ENCODE measurements at places on chromosomes 11 and 22.
A peak's percentile ranks its signal among the peaks of the same experiment; 100 is the strongest.

- peak; percentile 64 for DNase-seq
Measured at GRCh38 chr22:37283393-37283937, 1.2 kb downstream of the CYTH4 start.

DNA sequence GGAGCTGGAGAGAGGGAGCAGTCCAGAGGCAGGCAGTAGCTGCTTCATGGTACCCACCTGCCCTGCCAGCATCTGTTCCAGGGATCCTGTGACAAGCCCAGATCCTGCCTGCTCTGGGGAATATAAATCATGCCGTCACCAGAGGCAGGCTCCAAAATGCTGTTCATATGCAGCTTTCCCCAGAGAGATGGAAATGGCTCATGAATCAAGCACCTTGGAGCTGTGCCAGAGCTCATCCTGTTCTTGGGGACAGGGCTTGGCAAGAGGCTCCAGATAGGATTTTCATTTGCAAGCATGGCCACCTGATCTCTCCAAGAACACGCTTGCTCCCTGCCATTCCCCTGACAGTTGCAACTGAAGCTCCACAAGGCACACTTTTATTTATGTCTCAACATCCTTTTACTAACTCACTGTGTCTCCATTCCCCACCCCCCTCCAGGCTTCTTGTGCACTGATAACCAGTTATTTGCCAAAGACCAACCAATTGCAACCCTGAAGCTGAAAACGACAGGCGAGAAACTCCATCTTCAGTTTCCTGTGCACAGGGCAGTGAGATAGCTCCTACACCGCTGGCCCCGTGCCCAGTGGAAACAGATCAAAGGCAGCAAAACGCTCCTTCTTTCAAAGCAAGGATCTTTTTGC lies 115.8 kb upstream of the PITPNB start:
- DNase-seq, result no peak

- DNase-seq, result no peak
Measured at GRCh38 chr22:48151641-48152040, 1389.2 kb downstream of the TBC1D22A start.

DNA sequence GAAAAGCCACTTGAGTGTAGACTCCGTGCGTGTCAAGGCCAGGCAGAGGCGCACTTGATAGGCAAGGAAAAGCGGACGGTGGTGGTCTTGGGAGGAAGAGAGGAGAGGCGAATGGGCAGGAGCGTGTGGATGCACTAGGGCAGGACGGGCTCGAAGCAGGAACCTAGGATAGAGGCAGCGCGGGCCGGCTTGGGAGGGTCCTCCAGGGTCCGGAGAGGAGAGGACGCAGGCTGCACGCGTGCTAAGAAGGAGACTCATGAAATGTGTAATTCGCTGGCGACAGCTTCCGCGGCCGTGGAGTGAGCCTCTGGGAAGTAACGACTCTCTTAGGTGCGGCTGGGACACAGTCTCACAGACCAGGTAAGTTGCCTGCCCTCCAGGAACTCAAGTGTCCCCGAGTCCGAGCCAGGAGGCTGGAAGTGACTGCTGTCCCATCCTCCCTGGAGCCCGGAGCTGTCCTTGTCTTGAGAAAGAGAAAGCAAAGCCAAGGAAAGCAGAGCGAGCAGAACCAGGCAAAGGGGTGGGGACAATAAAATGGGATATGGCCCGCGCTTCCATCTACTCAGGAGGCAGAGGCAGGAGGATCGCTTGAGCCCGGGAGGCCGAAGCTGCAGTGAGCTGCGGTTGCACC lies 874 bp upstream of the IL17RA start:
- no peak for DNase-seq

DNA sequence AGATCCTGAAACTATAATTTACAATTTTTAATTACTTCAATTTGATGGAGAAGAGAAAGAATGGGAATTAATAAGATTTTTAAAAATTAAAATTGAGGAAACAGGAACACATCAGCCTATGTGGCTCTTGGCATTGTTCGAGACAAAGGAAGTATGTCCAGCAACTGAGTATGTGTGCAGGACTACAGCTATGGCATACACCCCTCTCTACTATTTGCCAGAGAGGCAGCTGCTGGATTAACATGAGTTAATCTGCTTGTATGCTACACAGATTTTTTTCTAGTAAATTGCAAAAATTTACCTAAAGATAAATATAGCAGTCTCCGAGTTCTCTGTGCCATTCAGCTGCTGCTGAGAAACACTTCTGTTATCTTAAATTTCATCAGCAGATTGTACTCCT lies 70.6 kb downstream of the PHF21A start:
- no peak for DNase-seq

GRCh38 chr22:17981497-17981896 lies 42.9 kb downstream of the MICAL3 start:
- no peak for DNase-seq

- DNase-seq, result no peak
Measured at GRCh38 chr11:12279672-12280108, 97.7 kb upstream of the PARVA start.

DNA sequence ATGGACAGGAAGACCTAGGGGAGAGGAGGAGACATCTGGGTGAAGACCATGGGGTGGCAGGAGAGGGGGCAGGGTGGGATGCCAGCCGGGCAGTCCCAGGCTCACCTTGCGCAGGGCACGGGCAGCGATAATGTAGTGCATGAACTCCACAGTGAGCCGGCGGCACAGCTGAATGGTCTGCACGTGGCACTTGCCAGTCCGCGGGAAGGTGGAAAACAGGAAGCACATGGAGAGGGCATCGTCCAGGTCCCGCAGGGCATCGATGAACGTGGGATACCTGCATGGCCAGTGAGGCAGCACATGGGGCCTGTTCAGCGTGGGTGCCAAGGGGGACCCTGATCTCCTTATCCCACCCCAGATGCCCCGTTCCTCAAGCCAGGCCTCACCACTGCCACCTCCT lies 7.3 kb downstream of the PES1 start:
- no peak for DNase-seq

DNA sequence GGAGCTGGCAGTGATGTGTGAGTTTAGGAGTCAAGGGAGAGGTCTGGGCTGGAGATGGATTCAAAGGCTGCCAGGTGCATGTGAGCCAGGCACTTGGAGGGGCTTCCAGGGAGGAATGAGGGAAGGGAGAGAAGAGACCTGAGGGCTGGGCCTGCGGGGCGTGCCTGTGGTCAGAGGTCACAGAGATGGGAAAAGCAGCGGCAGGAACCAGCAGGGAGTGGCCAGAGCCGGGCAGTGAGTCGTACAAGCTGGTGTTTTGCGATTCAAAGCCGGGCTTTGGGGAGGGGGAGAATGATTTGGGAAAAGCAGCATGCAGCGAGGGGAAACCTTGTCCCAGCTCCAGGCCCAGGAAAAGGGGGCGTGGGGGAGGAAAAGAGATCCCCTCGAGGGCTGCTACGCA lies 96.9 kb upstream of the RTL6 start:
- DNase-seq, result no peak

- DNase-seq, result peak; percentile 70
Measured at GRCh38 chr11:121464352-121464946, 11.7 kb upstream of the SORL1-AS1 start.

GRCh38 chr22:27443306-27443705 lies 358.2 kb downstream of the MN1 start:
- no peak for DNase-seq

- DNase-seq, result no peak
Measured at GRCh38 chr11:132330515-132330914, 960.1 kb downstream of the NTM start.

GRCh38 chr22:17303441-17303839 lies 65.8 kb upstream of the CECR2 start:
- DNase-seq, result no peak

- no peak for DNase-seq
Measured at GRCh38 chr11:1574238-1574932, 2.3 kb upstream of the DUSP8 start.

- no peak for DNase-seq
Measured at GRCh38 chr11:35157814-35158700, 19.1 kb downstream of the CD44 start.

GRCh38 chr11:129291546-129291945 lies 84.1 kb upstream of the BARX2 start:
- no peak for DNase-seq

GRCh38 chr11:111334532-111335502 lies 36.5 kb downstream of the POU2AF3 start:
- DNase-seq, result no peak

GRCh38 chr11:72642884-72643522 lies 31.2 kb downstream of the PDE2A start:
- DNase-seq, result no peak

DNA sequence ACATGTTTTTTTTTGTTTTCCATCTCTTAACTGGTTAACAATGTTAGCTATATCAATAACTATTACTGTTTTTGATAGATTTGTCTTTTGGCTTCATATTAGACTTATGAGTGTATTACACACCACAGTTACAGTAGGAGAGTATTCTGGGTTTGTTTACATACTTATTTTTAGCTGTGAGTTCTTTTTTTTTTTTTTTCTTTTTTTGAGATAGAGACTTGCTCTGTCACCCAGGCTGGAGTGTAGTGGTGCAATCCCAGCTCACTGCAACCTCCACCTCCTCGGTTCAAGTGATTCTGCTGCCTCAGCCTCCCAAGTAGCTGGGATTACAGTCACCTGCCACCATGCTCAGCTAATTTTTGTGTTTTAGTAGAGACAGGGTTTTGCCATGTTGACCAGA lies 28.0 kb downstream of the CNTF start:
- no peak for DNase-seq

GRCh38 chr11:6022956-6023355 lies 7.6 kb downstream of the OR56A1 start:
- DNase-seq, result no peak

GRCh38 chr11:128346804-128347203 lies 240.6 kb downstream of the ETS1 start:
- DNase-seq, result no peak

- DNase-seq, result no peak
Measured at GRCh38 chr11:122199661-122200060, 83.6 kb upstream of the BLID start.

- no peak for DNase-seq
Measured at GRCh38 chr11:14625586-14626205, 17.9 kb upstream of the PDE3B start.

- peak; percentile 94 for DNase-seq
Measured at GRCh38 chr11:65890324-65891218, at the start of gene CCDC85B. TSS of gene CCDC85B (plus strand) at chr11:65890673. CDS start at chr11:65890784, 111 bp downstream.

GRCh38 chr22:22740560-22741276 lies 96.3 kb downstream of the GGTLC2 start:
- no peak for DNase-seq

- no peak for DNase-seq
Measured at GRCh38 chr11:66111158-66111557, 41.1 kb downstream of the PACS1 start.

- DNase-seq, result no peak
Measured at GRCh38 chr11:65381716-65382032, 772 bp downstream of the SLC25A45 start.

DNA sequence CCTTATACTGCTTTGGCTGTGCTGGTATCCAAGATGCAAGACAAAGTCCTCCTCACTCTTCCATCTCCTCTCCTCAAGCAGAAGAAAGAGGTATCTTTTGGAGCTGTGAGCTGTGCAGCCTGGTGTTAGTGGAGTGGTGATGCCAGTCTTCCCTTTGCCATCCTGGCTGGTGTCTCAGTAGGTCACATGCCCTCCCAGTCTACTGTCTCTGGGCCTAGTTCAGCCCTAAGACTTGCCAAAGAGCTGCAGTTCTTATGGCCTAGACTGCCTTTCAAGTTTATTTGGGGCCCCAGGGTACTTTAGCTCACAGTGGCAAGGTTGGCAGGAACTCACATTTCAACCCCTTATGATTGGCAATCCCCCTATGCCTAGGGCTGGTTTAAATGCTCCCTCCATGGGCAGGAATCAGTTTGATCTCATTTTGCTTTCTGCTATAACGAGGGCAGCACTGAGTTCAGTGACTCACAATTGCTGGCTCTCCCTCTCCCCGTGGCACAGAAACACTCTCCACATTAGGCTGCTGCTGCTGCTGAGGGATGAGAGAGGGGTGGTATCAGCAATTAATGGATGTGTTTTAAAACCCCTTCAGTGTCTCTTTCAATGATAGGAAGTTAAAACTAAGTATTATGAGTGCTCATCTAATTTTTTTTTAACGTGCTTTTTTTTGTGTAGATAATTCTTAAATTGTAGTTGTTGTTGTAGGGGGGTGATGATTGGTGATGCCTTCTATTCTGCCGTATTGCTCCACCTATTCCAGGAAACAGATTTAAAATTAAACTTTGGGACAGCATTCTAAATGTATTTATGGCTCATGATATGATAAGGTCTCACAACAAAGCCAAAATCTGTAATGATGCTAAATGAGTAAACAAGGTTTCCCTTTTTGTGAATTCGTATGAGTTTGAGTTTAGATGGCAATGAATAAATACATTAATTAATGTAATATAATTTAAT lies 1295.0 kb downstream of the JRKL start:
- no peak for DNase-seq

DNA sequence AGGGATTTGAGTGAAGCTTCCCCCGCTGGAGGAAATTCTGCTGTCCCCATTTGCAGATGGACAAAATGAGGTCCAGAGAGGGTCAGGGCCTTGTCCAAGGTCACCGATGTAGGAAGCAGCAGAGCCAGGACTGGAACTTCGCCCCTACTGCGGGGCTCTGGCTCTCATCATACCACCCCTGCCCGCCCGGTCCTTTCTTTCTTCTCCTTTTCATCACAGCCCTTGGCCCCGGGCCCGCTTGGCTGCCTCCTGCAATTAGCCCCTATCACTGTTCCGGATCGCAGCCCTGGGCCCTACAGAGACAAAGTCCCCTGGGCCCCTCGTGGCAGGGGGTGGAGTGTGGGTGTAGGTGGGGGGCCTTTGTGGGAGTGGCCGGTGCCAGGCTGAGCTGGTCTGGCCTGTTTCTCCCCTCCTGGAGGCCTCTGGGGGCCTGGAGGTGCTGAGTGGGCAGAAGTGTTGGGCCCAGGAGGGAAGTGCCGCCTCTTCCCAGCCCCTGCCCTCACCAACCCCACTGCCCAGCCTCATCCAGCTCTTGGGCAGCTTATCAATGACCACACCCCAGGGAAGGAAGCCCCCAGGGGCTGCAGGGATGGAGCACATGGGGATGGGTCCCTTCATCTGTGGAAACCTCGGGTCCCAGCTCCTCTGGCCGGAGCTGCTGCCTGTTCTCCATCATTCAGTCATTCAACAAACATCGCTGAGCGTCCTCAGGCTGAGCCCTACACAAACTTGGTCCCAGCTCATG lies 3.4 kb downstream of the EMID1 start:
- no peak for DNase-seq

DNA sequence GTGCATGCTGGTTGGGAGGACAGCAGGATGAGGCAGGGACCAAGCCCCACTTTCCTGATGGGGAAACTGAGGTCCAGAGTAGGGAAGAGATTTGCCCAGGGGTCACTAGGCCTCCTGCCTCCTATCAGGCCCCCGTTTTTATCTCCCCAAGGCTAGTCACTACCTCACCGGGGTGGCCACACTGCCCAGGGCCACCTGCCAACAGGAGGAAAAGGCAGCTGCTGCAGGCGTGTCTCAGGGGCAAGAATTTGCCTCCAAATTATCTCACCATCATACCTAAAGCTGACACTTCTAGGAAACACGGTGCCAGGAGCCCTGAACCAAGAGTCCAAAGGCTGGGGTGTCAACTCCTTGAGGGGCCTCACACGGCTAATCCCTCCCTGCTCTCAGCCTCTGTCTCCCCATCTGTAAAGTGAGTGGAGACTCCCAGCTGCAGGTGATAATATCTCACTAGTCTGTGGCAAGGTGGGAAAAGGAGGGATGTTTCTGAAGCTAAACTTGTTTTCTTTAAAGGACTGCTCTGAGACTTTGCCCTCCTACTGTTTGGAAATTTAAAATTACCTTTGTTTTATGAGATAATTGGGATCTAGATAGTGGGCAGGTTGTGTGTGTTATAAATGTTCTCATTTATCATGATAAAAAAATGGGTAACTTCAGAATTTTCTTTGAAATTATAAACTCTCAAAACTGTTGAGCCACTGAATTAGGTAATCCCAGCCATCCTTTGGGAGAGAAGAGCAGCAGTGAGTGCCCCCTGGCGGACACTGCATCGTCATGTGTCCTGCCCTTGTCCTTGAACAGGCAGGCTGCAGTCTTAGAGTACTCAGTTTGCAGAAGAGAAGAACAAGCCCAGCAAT lies 60.0 kb downstream of the MYO7A start:
- peak; percentile 38 for DNase-seq
